ENCODE measurements at places on chromosomes 7 and 10.

GRCh38 chr7:128167042-128167701 is 73.9 kb upstream of the LEP start:
- DNase-seq = peak; percentile 53

GRCh38 chr10:133332936-133333699 is 3.6 kb downstream of the CALY start:
- DNase-seq = no peak

- DNase-seq = no peak
Observed at GRCh38 chr7:128236924-128237586, 4.0 kb upstream of the LEP start.

DNA sequence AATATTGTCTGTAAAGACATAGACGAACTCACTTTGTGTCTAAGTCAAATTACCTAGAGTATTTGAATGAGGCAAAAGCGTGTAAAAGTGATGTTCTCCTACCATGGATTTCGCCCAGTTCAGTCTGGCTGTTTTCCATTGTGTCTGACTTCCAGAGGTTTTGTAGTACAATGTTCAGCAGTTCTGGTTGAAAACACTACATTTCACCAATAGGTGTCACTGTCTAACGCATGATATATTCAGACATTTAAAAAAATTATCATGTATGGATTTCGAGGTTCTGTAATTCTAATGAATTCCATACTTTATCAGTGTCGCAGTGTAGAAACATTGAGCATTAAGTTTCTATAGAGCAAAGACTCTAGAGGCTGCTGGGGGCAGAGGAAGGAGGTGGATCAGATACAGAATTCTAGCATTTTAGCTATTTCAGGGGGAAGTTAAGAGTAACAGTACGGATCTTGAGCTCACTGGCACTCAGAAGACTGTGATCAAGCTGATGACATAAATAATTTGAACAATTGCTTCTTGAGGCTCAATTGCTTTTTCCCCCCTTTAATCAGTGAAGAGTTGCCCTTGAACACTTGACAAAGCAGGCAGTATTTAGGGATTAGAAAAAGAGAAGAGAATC is 196.9 kb upstream of the RHOBTB1 start:
- DNase-seq = no peak

DNA sequence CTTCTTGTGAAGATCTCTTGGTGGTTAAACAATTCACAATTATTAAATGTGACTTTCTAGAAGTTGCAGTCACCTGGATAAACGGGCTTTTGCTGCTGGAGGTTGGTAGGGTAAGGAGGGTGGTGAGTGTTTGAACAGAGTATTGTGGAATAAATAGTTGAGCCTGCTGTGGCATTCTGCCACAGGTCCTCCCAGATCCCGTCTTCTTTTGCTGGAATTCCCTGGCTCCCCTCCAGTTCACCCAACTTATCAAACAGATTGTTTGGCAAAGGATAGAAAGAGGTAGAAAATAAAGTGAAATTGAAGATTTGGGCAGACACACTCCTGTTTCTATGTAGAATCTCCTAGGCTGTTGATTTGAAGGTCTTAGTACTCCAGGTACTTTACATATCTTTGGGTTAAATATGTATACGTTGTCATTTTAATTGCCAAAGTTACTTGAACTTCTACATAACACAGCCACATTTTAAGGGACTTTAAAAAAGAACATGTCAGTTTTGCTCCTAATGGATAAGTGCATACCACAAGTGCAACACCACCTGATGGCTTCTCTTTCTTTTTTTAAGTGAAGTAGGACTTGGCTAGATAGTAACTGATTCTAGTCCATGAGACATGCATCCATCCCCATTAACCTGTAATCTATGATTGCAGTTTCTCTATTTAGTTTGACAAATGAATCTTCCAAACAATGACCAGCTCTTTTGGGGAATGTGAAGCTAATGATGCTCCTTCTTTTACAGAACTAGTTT is 83.0 kb downstream of the ARL4A start:
- no peak for DNase-seq
